ENCODE measurements at places on chromosomes 1 and 21. TPM values are rescaled to one million over a fixed set of nuclear protein-coding genes. Genes with fewer than 3 reads are reported as not detected.

The ARHGEF16 gene
- 19.9 TPM for total RNA-seq

The MYBPHL gene
- 0.76 TPM for total RNA-seq

The ELAPOR1 gene
- 1.9 TPM for total RNA-seq

The PTPN7 gene
- total RNA-seq = 1.2 TPM

The MYBPH gene
- total RNA-seq = not detected

The DYNLT5 gene
- not detected for total RNA-seq

GRCh38 chr1:229388897-229389580 is 44.9 kb downstream of the ACTA1 start:
- peak; percentile 38 for ATAC-seq

GRCh38 chr1:151811181-151811580 is 6.0 kb upstream of the LINGO4 start:
- no peak for ATAC-seq

DNA sequence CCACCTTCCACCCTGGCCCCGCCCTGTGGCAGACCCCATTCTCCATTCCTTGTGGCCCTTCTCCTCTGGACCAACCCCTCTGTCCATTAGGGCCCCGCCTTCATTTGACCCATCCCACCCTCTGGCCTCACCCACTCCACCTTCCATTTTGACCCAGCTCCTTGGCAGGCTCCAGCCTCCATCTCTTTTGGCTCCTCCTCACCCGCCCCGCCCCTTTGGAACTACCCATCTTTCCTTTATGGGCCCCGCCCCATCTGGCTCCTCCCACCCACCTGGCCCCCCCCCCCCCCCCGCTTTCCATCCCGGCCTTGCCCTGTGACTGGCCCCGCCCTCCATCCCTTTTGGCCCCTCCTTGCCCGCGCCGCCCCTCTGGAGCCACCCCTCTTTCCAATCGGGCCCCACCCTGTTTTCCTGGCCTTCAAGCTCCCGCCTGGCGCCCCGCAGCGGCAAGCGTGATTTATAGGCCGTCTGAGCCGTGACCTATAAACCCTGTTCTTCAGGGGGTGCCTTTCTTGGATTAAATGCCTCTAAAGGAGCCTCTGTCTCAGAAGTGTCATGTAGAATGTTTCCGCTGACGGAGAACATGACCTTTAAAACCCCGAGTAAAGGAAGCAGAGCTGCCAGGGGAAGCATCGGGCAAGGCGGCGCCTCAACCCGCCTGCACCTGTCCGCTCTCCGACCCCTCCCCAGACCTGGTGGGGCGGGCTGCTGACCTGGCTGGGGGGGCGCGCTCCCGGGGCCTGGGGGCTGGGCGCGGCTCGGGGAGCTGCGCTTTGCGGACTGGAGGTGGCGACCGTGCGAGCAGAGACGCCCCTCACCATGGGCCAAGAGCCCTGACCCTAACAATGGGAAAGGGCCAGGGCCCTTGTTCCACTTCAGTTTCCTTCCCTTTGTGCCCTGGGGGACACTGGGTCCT is 178.0 kb downstream of the CAMTA1 start:
- ATAC-seq = peak; percentile 41

DNA sequence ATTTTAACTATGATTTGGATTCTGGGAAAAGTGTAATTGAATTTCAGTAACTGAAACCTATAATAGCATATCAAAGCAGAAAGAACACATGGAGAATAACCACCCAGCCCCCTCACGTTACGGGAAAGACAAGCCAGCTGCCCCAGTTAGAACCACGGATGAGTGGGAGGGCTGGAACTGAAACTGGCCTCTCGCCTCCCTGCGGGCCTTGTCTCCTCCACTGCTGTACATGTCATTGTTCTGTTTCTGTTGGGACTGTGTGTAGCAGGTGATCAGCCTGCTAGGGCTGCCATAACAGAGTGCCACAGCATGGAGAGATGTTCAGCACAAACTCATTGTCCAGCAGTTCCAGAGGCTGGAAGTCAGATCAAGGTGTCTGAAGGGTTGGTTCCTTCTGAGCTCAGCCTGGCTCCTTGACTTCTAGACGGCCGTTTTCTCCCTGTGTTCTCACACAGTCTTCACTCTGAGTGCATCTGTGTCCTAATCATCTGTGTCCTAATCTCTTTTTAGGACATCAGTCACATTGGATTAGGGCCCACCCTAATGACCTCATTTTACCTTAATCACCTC is 52.4 kb downstream of the MAP3K21 start:
- no peak for ATAC-seq

DNA sequence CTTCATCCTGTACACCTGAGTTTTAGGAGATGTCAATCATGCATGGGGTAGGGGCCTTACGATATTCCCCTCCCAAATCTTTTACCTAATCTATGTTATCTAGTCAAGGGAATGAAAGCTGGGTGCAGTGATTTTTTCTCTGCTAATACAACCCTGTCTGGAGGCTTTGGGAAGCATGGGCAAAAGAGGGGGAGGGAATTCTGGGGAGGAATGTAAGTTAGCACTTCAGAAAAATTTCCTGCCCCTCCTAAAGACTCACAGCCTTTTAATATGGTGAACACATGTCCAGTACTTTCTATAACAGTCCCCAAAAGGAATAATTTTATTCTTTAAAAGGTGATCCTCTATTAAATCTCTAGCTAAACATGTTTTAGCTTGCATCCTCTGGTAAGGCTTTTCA is 25.6 kb upstream of the PRELP start:
- no peak for ATAC-seq

GRCh38 chr1:179137617-179138255 is 55.9 kb downstream of the TOR3A start:
- no peak for ATAC-seq

- ATAC-seq = peak; percentile 72
These were observed 334.4 kb downstream of the SRGAP2C start for GRCh38 chr1:121519042-121519755.

GRCh38 chr1:245831518-245831917 is 675.6 kb downstream of the SMYD3 start:
- ATAC-seq = no peak

- peak; percentile 59 for ATAC-seq
These were observed 96.1 kb downstream of the TEX35 start for GRCh38 chr1:178609015-178609414.

- ATAC-seq = no peak
These were observed 29.4 kb upstream of the B3GALNT2 start for GRCh38 chr1:235533476-235534168.

DNA sequence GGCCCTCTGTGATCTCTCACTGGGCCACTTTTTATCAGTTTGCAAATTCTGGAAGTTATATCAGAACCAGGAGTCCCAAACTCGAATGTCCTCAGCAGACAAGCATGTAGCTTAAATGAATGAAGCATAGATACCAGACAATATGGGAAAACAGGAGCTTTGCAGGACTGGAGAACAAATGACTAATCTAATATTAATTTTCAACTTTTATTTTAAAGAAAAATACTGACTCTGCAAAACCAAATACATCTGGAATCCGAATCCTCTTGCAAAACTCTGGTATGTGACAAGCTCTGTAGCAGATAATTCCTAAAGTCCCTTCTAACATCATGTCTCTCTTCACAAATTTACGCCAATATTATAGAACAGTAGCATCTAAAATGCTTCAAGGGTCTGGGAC is 427.4 kb downstream of the TTLL7 start:
- ATAC-seq = no peak

DNA sequence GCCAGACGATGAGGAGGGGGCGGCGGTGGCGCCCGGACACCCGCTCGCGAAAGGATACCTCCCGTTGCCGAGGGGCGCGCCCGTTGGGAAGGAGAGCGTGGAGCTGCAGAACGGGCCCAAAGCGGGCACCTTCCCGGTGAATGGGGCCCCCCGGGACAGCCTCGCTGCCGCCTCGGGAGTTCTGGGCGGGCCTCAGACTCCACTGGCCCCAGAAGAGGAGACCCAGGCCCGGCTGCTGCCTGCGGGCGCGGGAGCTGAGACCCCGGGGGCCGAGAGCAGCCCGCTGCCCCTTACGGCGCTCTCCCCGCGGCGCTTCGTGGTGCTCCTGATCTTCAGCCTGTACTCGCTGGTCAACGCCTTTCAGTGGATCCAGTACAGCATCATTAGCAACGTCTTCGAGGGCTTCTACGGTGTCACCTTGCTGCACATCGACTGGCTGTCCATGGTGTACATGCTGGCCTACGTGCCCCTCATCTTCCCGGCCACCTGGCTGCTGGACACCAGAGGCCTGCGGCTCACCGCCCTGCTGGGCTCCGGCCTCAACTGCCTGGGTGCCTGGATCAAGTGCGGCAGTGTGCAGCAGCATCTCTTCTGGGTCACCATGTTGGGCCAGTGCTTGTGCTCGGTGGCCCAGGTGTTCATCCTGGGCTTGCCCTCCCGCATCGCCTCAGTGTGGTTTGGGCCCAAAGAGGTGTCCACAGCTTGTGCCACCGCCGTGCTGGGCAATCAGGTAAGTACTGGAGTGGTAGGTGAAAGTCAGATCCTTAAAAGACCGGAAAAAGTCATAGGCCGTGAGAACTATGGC is 588 bp downstream of the FLVCR1 start:
- peak; percentile 37 for ATAC-seq

DNA sequence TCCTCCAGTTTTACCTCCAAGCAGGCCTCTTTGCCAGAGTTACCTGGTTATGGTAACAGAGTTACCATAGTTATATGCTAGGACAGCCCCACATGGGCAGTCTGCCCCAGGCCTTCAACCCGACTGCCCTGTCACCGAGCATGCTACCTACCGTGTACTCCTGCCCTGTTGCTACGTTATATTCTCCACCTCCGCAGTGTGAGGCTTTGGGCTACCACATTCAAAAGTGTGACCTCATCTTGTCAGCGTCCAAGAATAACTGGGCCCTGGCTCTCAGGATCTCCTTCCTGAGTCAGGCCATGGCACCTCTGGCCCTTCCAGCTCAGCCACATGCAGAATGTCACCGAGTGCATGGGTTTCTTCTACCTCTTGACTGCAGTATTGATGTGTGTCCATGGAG is 8.9 kb downstream of the MAPKAPK2 start:
- ATAC-seq = no peak

DNA sequence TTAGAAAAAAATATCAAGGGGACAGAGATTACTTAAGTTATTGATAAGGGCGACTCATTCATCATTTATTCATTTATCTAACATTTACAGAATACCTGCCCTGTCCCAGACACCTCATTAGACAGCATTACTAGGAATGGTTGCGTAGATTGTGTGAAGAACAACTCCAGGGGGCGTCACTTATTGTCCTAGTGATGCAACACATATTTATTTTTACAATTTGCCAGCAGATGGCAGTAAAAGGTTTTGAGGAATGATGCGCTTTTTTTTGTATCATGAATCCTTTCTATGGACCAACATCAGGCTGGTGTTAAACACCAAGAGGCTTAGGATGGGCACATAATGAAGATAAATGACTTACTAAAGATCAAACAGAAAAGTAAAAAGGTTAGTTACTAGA is 5.5 kb downstream of the NCAM2 start:
- no peak for ATAC-seq

GRCh38 chr1:50197216-50197615 is 88.5 kb downstream of the ELAVL4 start:
- ATAC-seq = no peak

DNA sequence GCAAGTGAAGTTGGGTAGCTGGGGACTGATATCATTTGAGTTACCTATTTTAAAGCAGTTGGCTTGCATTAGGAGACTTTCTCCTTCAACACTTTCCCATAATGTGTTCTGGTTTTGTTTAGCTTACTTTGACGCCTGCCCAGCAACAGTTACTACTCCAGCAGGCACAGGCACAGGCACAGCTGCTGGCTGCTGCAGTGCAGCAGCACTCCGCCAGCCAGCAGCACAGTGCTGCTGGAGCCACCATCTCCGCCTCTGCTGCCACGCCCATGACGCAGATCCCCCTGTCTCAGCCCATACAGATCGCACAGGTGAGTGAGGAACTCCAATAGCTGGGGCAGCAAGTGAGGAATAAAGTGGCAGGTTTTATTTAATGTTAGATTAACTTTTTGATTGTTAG is 144.3 kb downstream of the CD247 start:
- peak; percentile 94 for ATAC-seq

DNA sequence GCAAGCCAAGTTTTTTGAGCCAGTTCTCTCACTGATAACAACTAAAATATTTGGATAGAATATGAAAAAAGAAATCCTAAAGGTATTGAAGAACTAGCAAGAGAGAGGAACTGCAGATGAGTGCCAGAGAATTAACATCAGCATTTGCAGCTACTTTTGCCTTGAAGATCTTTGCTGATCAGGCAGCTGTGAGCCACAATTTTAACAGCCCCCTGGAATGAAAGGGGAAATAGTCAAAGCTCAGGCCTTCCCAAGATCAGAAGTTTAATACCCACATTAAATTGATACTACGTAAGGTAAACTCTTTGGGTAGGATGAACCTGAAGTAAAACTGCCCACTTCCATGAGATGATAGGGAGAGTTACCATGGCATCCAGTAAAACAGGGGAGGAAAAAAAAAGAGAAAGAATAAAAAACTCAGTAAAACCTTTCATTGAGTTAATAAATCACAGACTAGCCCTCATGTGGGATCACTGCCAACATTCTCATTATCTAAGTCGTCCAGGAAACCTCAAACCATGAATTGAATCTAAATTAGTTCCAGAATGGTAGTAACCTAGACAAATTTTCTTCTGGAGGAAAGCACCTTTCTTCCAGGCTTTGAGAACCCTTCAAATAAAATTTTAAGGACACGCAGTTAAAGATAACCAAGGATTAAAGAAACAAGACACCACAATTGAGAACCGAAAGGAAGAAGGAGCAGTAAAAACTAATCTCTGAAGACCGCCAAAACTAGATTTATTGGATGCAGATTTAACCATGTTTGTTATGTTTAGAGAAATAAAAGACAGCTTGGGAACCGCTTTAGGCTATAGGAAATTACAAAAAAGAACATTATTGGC is 28.3 kb downstream of the SCP2 start:
- ATAC-seq = no peak

DNA sequence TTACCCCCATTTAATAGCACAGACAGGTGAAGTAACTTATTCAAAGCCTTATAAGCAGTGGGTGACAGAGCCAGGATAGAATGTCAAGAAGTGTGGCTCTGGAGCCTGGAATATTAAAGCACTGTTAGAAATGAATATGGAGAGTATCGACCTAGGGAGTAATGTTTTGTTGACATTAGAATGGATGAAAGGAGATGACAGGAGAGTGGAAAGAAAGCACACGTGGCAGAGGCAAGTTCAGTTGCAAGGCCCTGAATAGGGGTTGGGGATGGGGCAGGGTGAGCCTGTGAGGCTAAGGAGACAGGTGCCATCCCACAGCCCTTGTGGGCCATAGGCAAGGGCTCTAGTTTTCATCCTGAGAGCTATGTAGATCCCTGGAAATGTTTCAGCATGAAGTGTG is 125.5 kb upstream of the PLXNA2 start:
- no peak for ATAC-seq

- ATAC-seq = no peak
These were observed 60.7 kb downstream of the KIF1B start for GRCh38 chr1:10271090-10271489.

GRCh38 chr1:92051948-92052347 is 22.2 kb downstream of the EPHX4 start:
- ATAC-seq = no peak

DNA sequence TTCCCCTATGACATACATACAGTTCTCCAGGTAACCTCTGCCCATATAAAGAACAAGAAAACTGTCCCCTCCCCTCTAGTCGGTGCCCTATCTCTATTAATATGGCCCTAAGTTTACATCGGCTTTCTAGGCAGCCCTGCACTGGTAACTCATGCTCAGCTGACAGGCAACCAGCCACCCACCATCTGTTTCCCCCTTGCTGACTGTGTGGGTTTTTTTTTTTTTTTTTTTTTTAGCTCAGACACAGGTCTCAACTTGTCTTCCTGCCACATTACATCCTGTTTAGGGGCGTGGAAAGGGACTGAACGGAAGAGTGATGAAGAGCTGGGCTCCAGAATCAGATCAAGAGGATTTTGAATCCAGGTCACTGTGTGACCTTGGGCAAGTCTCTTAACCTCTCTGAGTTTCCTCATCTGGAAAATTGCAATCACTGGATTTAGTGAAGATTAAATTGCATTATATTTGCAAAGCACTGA is 14.0 kb downstream of the LAPTM5 start:
- peak; percentile 42 for ATAC-seq

Data from esophagus mucosa (tissue), 1 donor.